Endothelial cell (in vitro differentiated cells): ENCODE measurements at places on chromosomes 6 and 20. TPM values are rescaled to one million over a fixed set of nuclear protein-coding genes. Genes with fewer than 3 reads are reported as not detected.
A peak's percentile ranks its signal among the peaks of the same experiment; 100 is the strongest.

- peak; percentile 67 for DNase-seq
These were observed 7.9 kb upstream of the CDSN start for GRCh38 chr6:31128093-31128676.

DNA sequence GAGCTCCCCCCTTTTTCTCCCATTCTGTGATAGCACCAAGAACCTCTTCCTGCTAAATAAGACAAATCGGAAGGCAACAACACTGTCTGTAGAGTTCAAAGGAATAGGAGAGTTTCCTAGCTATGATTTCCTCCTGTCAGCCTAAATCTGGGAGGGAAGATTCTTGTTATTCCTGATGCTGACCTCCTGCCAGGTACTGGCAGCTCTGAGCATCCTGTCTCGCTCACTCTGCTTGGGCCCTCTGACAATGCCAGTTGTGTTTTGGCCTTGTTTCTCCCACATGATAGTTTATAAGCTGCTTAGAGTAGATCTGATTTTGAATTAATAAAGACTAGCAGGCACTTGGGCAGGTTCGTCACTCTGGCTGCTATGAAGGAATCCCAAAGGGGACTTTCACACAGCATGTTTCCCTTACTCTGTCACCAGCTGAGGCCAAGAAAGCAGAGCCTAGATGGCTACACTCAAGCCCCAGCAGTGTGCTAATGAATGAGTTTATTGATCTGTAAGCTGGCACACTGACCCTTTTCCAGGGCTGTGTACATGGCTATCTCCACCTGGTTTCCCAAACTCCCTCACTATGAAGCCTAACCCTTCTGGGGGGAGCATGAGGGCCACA lies 52.3 kb downstream of the UQCC1 start:
- DNase-seq = no peak

DNA sequence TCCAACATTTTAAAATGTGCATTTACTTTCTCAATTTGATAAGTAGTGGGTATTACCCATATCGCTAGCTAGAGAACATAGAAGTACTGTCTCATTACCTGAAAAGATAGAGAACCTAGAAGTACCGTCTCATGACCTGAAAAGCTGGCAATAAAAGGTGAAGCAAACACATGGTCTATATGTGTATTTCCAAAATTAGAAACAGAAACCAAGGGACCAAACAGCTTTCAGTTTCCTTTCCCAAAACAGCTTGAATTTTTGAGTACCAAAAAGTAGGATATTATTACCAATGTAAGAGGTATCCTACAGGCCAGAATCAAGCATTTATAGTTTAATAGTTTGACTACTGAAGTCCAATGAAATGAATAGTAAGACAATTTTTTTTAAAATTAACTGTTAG lies 77.2 kb downstream of the KIF13A start:
- no peak for DNase-seq

- no peak for DNase-seq
These were observed 149.4 kb upstream of the MLIP start for GRCh38 chr6:53961679-53962370.

DNA sequence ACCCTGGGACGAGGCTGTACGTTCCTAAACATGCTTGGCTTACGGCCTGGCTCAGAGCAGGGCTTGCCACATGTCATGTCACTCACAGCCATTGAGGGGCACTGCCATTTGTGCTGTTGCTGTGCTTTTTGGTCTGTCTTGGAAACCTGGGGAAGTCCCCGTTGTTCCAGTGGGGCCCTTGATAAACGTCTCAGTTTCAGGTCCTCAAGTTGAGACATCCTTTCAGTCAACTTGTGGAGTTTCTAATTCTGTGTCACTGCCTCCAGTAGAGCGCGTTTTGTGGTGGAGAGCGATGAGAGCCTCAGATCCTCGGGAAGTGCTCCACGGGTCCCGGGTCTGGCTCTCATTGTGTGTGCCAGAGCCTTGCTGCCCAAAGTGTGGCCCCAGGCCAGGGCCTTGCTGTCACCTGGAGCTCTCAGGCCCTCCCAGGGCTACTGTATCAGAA lies 43.0 kb upstream of the CCR6 start:
- no peak for DNase-seq

- DNase-seq = no peak
These were observed 461 bp upstream of the DCDC2 start for GRCh38 chr6:24358219-24358821.

DNA sequence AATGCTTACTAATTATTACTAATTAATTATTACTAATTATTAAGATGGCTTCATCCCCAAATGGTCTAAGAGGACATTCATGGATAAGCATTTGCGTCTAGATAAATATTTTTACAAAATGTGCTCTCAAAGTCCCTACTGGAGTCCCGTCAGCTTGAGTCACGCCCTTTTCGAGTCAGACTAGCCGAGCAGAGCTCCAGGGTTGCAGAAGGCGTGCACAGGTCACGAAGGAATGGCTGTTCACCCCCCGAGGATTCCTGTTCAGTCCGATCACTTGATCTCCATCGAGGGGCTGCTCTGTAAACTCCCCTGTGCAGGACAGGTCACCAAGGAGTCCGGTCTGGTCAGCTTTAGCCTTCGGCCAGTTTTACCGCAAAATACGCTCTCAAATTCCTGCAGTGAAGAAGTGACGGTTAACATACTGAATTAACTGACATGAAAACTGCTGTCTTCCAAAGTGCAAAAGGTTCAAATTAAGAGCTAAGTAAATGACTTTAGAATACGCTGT lies 19.9 kb downstream of the TCFL5 start:
- DNase-seq = no peak

- DNase-seq = no peak
These were observed 91.8 kb downstream of the REPS1 start for GRCh38 chr6:138896104-138896756.

GRCh38 chr6:40148882-40149573 lies 214.8 kb upstream of the MOCS1 start:
- DNase-seq = no peak

- no peak for DNase-seq
These were observed 38.6 kb upstream of the CST7 start for GRCh38 chr20:24910461-24910860.

- peak; percentile 65 for DNase-seq
These were observed 606 bp downstream of the ID4 start for GRCh38 chr6:19837511-19838441.

DNA sequence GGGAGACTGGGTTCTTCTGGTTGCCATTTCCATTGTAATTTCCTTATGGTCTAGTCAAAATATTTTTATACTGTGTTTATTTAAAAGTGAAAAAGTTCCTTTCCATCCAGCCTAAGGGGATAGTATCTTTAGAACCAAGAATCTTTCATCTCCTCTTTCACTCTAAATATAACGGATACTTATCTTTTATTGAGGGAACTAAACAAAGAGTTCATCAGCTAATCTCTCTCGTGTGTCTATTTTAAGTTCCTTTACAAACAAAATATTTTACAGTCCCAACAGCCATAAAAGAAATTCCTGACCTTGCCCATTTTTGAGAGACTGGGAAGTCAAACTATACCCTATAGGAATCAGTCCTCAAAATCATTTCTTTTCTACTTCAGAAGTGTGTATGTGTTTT lies 232.7 kb downstream of the NKAIN2 start:
- no peak for DNase-seq

DNA sequence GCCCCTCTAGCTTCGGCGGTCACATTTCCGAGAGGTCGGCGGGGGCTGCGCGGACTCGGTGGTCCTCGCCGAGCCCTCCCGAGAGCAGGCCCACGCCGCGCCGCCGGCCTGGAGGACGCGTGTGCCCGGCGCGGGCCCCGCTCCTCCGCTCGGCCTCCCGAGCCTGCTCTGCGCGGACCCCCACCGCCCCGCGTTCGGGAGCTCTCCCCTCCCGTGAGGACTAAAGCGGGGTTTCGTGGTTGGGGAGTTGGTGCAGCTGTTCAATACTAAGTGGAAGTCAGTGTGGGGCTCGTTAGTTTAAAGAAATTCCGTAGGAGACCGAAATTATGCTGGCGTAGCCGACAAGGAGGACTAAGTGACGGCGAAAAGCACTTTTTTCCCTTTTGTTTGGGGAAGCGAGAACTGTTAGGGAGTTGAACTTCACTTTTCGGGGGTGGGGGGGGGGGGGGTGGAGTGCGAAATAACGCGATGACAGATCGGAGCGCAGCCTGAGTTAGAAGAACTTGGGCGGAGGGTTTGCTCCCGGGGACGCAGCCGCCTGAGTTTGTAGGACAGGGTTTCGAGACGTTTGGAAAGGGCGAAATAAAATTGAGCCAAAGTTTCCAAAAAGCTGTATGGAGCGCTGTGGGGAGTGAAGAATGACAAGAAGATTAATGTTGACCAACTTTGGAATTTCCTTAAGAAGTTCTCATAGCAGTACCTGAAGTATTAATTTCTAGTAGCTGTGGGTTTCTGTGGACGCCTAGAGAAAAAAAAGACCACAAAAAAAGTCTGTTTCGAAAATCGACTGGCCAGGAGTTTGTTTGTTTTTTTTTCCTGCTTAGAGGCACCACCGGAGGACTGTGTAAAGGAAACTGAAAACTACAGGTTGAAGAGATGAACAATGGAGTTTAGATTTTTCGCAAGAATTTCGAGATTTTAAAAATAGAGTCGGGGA lies 1.4 kb downstream of the QKI start:
- peak; percentile 24 for DNase-seq

GRCh38 chr6:41591859-41592502 lies 45.8 kb downstream of the FOXP4 start:
- DNase-seq = peak; percentile 87

DNA sequence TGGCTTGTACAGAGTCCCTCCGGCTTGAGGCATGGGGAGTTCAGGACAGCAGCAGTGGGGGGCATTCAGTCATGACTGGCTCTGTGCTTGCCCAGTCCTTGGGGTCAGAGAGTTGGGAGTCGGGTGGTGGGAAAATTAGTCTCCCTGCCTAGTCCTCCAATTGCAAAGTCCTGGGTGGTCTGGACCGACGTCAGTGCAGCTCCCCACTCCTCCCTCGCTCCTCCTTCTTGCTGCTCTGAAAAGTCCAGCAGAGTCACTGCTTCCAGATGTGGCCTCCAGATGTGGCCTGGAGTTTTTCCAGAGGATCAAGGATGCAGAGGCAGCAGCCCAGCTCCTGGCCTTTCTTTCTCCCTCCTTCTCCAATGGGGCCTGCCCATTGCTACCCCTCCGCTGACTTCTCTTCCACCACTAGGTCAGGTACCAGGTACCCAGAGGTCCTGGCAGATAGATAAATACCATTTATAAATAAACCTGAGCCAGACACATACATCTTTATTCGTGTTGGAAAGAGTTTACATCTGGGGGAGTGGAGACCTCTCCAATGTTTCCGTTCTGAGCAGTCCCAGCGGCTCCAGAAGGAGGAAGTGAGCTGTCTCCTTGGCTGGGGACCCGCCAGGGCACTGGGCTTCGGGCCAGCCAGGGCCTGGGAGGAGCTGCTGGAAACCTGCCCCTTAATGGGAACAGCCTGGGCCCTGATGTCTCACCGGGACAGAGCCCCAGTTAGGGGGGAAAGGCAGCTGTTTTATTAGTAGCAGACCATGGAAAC lies 49.0 kb upstream of the RNF24 start:
- DNase-seq = no peak

DNA sequence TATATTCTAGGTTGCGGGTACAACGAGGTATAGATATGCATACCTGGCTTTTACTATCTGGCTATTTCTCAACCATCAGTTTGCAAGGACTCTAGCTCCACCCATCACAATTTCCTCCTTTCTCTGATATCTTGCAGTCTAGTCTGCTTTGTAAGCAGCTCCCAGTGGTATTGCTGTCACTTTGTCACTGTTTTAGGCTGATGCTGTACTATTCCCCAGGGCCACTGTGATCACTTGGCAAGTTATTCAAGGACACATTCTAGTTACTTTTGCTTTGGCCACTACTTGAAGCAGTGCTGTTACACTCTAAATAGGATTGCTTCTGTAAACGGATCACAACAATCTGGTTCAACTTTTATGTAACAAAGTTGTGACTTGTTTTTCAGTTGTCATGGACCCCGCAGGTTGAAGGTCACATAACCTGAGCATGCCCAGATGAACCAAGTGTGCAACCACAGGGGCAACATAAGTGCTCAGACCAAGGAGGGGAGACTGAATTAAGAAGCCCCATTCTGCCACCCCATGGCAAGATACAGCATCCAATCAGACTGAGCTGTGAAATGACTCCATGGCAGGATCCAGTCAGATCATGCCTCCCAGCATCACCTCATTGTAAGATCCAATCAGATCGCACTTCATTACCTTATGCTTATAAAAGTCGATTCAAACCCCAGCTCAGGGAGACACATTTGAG lies 588.4 kb upstream of the CITED2 start:
- no peak for DNase-seq

DNA sequence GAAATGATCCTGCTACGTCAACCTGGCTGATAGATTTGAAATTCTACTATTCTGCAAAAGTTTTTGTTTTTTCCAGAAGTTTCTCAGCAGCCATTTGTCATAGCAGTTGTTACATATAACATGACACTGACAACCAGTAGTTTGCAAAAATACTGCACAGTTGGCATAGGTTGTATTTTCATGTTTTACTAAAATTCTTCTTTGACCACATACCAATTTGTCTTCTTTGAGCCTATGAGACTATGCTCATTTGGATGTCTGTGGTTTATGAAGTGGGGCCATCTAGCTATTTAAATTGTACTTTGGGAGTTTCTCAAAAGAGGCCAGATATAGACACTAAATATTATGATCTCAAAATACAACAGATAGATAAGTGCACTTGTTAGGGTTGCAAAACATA lies 104.9 kb upstream of the PREP start:
- no peak for DNase-seq

- no peak for DNase-seq
These were observed 838 bp upstream of the POM121L2 start for GRCh38 chr6:27312950-27313271.

DNA sequence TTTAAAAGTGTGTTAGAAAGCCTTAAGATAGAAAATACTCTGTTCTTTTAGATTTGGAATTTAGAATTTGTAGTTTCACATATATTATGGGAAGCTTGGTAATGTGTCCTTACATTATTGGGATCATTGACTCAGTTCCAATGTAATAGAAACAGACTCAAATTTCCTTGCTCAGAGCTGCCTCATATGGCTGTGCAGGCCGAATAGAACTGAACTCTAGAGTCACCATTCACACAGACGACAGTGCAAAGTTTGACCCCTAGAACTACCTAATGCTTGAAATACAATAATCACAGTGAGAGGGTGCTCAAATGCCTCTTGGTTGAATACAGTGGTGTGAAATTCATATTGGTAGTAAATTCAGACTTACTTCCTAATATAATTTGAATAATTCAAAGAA lies 482.7 kb upstream of the CITED2 start:
- DNase-seq = no peak

GRCh38 chr6:40778918-40779317 lies 191.8 kb upstream of the LRFN2 start:
- no peak for DNase-seq

GRCh38 chr20:50292591-50293283 lies 102.1 kb downstream of the CEBPB start:
- DNase-seq = no peak

The C6orf52 gene
- 1.6 TPM for total RNA-seq

The UNC93A gene
- not detected for total RNA-seq

The SUPT3H gene
- total RNA-seq = 28.5 TPM

The ANGPT4 gene
- total RNA-seq = 0.51 TPM

The LKAAEAR1 gene
- not detected for total RNA-seq

The BMP6 gene
- 0.97 TPM for total RNA-seq

The TCP11 gene
- 0.18 TPM for total RNA-seq

The GRM1 gene
- total RNA-seq = 0.23 TPM

The HRH3 gene
- not detected for total RNA-seq

The PRDM13 gene
- total RNA-seq = not detected

The RBPJL gene
- not detected for total RNA-seq

The RGS17 gene
- total RNA-seq = 12.0 TPM

The TREM1 gene
- 0.38 TPM for total RNA-seq

The SYCP2L gene
- 8.1 TPM for total RNA-seq

The LRFN2 gene
- total RNA-seq = 0.59 TPM

The ZNF831 gene
- total RNA-seq = 0.56 TPM
